ENCODE measurements at places on chromosomes 2 and 18.

- no peak for DNase-seq
Measured at GRCh38 chr2:207311316-207312005, 145.7 kb upstream of the KLF7 start.

GRCh38 chr2:219973136-219973535, 345.7 kb downstream of the SLC4A3 start:
- DNase-seq: no peak

GRCh38 chr2:194819367-194819766, 837.7 kb upstream of the SLC39A10 start:
- no peak for DNase-seq

DNA sequence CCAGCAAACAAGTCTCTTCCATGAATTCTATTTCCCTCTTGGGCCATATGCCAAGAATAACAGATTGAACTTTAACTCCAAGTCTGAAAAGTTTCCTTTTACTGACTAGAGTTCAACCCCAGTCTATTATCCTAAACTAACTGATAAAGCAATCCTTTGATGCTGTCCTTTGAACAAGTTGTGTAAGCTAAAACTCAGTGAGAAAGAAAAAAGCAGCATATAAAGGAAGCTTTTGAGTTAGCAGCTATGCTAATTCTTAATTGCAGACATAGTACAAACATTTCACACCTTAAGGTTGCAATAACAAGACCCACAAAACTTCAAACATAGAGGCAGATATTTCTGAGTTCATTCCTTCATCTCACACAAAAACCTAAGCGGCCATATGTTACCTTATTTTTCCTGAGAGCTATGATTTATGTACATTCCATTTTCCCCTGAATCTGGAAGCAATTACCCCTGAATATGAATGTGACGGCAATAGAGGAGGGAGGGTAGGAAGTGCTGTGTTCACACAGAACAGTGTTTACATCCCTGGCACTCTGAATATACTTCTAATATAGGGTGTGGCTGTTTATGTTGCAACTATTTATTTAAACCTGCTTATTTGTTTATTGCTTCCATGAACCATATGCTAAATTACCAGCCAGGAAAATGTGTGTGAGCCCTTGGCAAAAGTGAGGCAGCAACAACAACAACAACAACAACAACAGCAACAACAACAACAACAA, 180.6 kb downstream of the IRS1 start:
- no peak for DNase-seq

DNA sequence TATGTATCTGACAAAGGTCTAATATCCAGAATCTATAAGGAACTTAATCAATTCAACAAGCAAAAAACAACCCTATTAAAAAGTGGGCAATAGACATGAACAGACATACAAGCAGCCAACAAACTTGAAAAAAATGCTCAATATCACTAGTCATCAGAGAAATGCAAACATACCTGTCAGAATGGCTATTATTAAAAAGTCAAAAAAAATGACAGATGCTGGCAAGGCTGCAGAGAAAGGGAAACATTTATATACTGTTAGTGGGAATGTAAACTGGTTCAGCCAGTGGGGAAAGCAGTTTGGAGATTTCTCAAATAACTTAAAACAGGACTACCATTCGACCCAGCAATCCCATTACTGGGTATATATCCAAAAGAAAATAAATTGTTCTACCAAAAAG, 21.6 kb downstream of the SESTD1 start:
- no peak for DNase-seq

DNA sequence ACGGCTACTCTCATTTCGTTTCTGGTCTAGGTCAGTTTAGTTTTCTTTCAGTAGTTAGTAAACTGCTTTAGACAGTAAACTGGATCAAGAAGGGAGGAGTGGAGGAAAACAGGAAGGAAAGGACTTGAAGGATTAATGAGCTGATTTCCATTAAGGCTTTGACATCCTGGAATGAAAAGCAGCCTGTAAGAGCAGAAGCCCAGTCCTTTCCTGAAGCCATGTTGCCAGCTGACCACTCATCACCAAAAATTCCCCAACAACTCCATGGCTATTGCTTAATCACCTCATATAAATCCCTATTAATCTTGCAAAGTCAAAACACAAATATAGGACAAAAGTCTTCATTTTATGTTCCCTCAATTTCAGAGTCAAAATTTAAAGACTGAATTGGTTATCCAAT, 113.7 kb upstream of the ZFP36L2 start:
- DNase-seq: no peak

- DNase-seq: no peak
Measured at GRCh38 chr2:71379086-71379485, 47.5 kb downstream of the ZNF638 start.

GRCh38 chr18:34370704-34371395, 146.1 kb upstream of the NOL4 start:
- DNase-seq: no peak

DNA sequence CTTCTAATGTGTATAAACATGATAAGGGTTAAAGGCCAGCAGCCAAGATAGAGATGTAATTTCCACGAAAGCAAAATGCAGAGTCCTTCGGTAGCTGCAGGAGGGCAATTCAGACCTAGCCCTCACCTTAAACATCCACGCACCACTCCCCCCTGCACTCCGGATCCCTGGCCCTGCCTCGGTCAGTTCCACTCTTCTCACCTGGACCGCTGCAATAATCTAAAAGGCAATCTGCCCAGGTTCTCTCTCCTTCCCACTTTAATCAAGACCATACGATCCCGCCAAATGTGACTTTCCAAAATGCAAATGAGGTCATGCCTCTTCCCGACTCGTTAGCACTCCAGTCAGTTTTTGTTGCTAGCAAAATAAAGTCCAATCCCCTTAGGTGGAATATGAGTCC, 485.2 kb downstream of the EIPR1 start:
- DNase-seq: no peak

DNA sequence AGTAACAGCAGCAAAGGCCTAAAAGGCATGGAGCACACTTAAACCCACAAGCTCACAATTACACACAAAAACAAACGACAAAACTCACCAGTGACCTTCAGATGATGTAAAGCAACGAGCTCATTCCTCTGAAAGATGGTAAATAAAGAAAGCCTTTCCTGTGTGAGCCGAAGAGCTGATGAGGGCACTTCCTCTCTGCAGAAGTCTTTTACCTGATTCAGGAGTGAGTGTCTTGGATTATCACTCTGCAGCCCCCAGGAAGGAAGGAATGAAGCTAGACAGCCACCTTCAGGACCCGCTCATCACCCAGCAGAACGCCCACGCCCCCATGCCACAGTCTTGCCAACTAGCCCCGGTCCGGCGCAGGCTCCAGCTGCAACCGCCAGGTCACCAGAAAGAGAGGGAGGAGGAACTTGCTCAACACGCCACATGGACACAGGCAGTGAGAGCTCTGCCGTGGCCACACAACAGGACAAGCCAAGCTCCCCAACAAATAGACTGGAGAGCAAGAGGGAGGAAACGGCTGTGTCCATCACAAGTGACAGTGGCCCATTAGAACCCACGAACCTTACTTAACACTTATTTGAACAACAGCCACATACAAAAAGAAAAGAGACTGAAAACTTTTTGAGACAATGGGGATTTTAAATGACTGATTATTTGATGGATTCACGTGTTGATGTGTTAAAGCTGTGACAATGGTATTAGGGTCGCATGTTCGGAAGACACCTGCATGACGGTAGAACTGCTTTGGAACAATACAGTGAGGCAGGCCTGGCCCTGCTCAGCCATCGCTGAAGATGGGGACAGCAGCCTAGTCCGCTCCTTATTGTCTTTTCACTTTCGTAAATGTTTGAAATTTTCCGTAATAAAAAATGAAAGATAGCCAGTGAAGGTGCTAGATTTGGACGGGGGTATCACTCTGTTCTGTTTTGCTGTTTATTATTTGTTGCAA, 127.3 kb downstream of the HDAC4 start:
- no peak for DNase-seq

- DNase-seq: no peak
Measured at GRCh38 chr18:51226587-51227350, 29.3 kb upstream of the MEX3C start.

DNA sequence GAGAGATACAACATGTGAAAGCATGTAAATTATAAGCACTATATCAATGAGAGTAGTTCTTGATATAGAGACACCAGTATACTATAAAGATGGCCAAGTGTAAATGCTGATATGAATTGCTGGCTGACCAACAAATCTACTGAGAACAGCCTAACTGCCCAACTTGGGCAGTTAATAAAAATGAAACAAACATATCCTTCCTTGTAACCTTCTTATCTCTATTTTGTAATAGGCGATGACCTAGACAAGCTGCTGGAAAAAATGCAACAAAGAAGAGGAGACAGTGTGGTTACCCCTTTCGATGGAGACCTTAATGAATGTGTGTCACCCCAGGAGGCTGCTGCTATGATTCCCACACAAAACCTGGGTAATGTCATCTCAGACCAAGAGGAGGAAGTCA, 148.7 kb downstream of the ESCO1 start:
- DNase-seq: no peak
